T-helper 9 cell (primary cell): ENCODE measurements at places on chromosomes 7 and 10.

DNA sequence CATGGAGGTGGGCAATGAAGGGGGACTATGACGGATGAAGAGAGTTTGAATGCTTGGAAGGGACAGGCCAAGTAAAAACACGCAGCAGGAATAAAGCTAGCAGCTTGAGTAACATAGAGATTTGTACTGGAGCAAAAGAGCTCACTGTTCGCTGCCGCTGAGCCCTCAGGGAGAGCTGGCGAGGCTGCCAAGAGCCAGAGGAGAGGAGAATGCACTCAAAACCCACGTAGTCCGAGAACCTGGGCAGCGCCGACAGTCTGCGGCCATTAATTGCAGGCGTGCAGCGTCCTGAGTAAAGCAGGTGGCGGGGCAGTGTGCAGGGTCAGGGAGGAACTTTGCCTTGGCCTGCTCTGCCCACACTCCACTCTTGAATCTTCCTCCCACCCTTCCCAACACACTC lies 68.2 kb downstream of the SLC37A3 start:
- no peak for DNase-seq

GRCh38 chr10:33291053-33291592 lies 43.3 kb downstream of the NRP1 start:
- no peak for DNase-seq

GRCh38 chr10:94125856-94126255 lies 132.1 kb downstream of the PLCE1 start:
- no peak for DNase-seq

GRCh38 chr7:26375726-26376174 lies 84.1 kb downstream of the SNX10 start:
- DNase-seq, result no peak

GRCh38 chr7:37045681-37046179 lies 321.4 kb upstream of the AOAH start:
- DNase-seq, result no peak

- DNase-seq, result no peak
Observed at GRCh38 chr10:26215935-26216584, 514 bp upstream of the GAD2 start.

GRCh38 chr7:26863518-26864308 lies 677 bp downstream of the SKAP2 start:
- DNase-seq, result peak; percentile 14
